ENCODE measurements at places on chromosomes 2 and 18.

DNA sequence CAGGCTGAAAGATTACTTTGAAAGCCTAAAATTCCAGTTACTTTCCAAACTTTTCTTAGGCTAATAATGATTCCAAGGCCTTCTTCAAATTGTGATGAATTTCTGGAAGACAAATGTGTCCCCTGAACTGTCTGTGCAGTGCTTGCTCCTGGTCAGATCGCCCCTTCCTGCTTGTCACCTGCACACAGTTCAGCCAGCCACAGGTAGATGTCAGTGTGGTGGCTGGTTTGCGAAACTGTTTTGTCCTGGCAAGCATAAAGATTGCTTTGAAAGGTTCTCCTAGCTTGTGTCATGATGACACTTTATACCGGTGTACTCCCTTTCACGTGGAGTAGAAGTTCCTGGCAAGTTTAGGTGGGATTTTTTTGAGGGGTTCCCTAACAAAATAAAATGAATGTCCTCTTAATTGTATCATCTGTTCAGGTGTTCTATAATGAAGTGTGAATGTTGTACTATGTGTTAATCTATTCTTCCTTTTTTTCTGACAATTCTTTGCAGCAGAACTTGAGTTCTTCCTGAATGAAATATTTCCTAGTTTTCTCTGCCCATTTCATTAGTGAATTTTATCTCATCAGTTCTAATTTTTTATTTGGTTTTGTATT lies 298.8 kb downstream of the ZNF407 start:
- peak; percentile 94 for DNase-seq

GRCh38 chr2:86189782-86190416 lies 5.4 kb downstream of the IMMT start:
- no peak for DNase-seq

DNA sequence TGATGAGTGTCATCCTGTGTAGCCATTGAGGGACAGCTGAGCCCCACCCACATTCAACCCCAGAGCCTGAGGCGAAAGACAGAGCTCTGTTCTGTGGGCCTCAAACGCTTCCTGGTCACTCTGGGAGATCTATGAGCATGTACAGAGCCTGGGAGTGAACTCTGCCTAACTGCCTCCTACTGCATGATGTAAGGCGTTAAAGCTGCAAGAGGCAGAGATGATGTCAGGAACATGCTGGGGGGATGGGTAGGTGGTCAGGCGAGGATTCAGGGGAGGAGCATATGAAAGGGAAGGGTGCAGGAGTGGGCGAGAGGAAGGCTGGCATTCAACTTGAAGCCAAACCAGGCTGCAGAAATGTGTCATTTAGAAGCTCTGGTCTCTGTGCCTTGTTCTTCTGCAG lies 181.0 kb downstream of the TFCP2L1 start:
- no peak for DNase-seq

- DNase-seq, result no peak
Measured at GRCh38 chr18:55448420-55448819, 139.6 kb downstream of the TCF4 start.

DNA sequence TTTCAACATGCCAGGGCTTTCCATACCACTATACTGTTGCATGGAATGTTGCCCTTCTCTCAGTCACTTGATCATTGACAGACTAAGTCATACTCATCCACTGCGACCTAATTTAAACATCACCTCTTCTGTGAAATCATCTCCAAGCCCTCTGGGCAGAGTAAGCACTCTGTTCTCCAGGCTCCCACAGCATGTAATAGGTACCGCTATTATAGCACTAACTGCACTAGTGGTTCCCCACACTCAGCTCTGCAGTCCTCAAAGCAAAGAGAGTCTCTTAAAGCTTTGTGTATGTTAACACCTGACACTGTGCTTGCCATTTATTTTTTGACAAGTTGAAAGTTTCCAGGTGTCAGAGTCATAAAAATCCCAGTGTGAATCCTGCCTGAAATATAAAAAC lies 947.2 kb downstream of the ERBB4 start:
- DNase-seq, result peak; percentile 32

DNA sequence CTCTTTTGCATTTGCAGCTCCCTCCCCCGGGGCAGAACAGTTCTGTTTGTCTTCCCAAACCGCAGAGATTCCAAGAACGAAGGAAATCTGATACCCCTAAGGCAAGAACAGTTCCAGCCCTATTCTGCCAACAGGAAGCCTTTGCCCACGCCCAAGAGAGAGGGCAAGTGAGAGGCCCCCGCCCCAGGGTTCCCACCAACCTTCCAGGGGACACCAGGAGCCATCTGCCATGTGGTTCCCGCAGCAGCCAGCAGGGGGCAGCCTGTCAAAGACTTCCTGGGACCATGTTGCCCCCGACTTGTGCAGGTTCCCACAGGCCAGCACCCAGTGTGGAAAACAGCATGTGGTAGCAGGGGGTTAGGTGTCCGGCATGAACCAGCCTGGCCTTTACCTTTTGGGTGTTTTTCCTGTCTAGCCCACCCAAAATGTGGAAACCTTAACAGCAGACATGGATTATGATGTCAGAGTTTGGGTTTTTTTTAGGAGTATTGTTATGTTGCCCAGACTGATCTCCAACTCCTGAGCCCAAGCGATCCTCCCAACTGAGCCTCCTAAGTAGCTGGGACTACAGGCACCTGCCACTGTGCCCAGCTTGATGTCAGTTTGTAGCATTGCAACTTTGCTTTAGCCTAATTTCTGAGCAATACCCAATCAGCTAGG lies 21.7 kb upstream of the EFHD1 start:
- DNase-seq, result peak; percentile 45

DNA sequence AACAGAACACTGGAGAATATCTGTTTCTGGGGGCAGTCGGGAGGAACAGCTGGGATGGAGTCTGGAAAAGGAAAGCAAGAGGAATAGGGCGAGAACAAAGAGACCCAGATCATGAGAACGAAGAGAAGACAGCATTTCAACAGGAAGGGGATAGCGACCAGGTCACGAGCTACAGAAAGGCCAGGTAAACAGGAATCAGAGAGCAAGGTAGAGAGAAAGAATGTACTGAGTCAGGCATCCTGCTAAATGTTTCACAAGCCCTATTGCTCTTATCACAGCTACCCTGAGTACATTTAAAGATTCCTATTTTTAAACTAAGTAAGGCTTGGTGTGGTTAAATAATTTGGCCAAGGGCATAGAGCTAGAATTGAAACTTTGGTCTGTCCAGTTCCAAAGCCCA lies 254.9 kb upstream of the RAB12 start:
- no peak for DNase-seq

DNA sequence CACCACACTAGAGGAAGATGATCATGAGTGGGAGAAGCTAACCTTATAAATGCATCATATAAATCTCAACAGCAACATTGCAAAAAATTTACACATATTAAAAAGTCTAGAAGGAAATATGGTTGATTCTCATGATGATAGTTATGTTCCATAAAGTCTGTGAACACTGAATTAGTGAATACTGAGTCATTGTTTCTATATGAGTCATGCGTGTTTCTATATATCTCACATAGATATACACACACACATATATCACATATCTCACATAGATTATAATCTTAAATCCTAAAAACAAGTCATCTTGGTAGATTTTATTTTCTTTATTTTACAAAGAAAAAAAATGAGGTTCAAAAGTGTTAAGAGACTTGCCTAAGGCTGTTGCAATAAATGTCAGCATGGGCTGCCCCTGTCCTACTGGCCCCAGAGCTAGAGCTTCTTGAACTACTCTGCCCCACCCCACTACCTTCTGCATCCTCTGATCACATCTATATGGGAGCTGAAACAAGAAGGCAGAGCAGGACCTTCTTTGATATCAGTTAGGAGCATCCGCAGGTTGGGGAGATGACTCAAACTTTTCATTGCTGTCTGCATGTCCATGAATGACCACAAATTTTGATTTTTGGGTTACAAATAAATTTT lies 81.8 kb upstream of the ADAM23 start:
- DNase-seq, result no peak

- no peak for DNase-seq
Measured at GRCh38 chr2:219125886-219126270, 34.7 kb downstream of the NHEJ1 start.

GRCh38 chr2:120870467-120870788 lies 134.8 kb downstream of the GLI2 start:
- DNase-seq, result no peak

All from NCI-H2081 (cell line).